LHCN-M2 (cell line): ENCODE measurements at places on chromosomes 11 and 22. TPM values are rescaled to one million over a fixed set of nuclear protein-coding genes. Genes with fewer than 3 reads are reported as not detected.
A peak's percentile ranks its signal among the peaks of the same experiment; 100 is the strongest.

DNA sequence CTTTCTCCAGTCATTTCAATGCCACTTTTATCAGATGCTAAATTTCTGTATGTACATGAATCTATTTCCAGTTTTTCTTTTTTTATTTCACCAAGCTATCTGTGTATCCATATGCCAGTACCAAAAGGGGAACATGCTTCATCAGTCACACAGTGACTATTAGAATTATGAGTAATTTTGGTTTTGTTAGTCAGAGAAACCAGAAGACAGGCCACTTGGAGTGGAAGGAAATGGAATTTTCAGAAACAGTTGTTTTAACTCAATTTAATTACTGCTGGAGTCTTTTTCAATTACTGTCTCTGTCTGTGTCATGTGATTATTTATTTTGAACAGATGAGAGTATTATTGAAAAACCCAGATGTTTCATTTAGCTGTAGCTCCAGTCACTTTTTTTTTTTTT, 84.6 kb upstream of the ANO3 start:
- DNase-seq: peak; percentile 84

HTR3B gene
- total RNA-seq: not detected in 2 replicates

- no peak for DNase-seq
Observed at GRCh38 chr11:17697175-17697949, 22.0 kb upstream of the MYOD1 start.

GRCh38 chr11:67022341-67022933, 497 bp upstream of the SYT12 start:
- DNase-seq: peak; percentile 17
